ENCODE measurements at places on chromosomes 3 and 15. TPM values are rescaled to one million over a fixed set of nuclear protein-coding genes. Genes with fewer than 3 reads are reported as not detected.

- no peaks in the 10 kb centered on the region for H3K27me3 ChIP-seq
- H3K27ac ChIP-seq: no peak overlapping the region
- no peak overlapping the region for H3K4me3 ChIP-seq
- no peaks in the 10 kb centered on the region for H3K36me3 ChIP-seq
- H3K4me1 ChIP-seq: no peaks in the 10 kb centered on the region
Observed at GRCh38 chr3:131224886-131225550, 156.6 kb upstream of the NUDT16 start.

DNA sequence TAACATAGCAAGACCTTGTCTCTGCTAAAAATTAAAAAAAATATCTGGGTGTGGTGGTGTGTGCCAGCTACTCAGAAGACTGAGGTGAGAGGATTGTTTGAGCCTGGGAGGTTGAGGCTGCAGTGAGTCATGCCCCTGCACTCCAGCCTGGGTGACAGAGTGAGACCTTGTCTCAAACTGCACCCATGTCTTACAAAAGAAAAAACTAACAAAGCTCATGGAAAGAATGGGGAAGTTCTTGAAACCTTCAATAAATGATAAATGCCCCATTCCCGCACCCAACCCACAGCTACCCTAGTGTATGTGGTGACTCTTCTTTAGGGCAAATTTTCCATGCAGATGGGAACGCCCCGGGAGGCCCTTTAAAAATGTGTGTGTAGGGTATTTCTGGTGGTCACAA lies 28.3 kb downstream of the RPLP1 start:
- H3K27ac ChIP-seq: no peak overlapping the region
- no peak overlapping the region for H3K4me3 ChIP-seq
- no peaks in the 10 kb centered on the region for H3K4me1 ChIP-seq
- peaks cover 4% of the 10 kb centered on the region for H3K36me3 ChIP-seq
- no peak for DNase-seq

TPM1 gene
- 748 TPM for total RNA-seq

DNA sequence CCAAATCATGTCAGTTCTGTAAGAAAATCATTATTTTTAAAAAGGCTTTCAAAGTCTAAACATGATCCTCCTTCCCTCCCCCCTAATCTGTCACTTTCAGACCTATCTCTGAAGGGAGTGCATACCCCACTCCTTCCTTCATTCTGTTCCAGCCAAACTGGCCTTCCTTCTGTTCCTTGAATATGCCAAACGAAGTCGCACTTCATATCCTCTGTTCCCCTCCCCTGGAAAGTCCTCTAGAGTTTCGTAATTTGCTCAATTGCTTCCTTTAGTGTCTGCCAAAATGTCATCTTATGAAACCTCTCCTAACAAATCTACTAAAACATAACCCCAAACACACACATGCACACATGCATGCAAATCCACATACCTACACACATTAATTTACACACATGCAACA lies 69.5 kb upstream of the TUSC7 start:
- DNase-seq: no peak
- no peaks in the 10 kb centered on the region for H3K36me3 ChIP-seq
- no peak overlapping the region for H3K4me3 ChIP-seq
- no peaks in the 10 kb centered on the region for H3K27me3 ChIP-seq
- no peaks in the 10 kb centered on the region for H3K4me1 ChIP-seq
- no peak overlapping the region for H3K27ac ChIP-seq

P3H2 gene
- total RNA-seq: 41.5 TPM

DNA sequence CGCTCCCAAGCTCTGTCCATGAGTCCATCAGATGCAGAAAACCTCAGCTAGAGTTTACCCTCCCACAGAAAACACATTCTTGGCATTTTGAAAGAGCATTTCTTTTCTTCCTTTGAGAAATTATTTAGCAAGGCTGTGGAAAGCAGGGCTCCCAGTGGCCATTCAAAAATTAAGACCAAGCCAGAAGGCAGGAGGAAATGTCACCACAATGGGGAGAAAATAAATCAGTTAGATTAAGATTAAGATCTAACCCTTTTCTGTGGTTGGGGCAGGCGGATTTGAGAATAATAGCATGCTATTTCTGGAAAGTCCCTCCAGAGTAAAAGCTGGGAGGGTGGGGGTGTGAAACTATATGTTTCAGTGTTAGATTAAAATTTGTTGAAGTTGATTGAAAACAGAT lies 20.2 kb downstream of the LRIG1 start:
- H3K36me3 ChIP-seq: peaks cover 2% of the 10 kb centered on the region
- no peak for DNase-seq
- no peaks in the 10 kb centered on the region for H3K27me3 ChIP-seq
- peak overlapping the region; percentile 21 for H3K4me3 ChIP-seq
- H3K4me1 ChIP-seq: peaks cover 52% of the 10 kb centered on the region

SH2D7 gene
- not detected for total RNA-seq

- H3K36me3 ChIP-seq: peaks cover 2% of the 10 kb centered on the region
- no peak overlapping the region for H3K4me3 ChIP-seq
- DNase-seq: no peak
- H3K27me3 ChIP-seq: no peaks in the 10 kb centered on the region
- H3K4me1 ChIP-seq: no peaks in the 10 kb centered on the region
- H3K27ac ChIP-seq: no peak overlapping the region
Observed at GRCh38 chr3:88661433-88661824, 446.0 kb upstream of the EPHA3 start.

ADIPOQ gene
- not detected for total RNA-seq

DNA sequence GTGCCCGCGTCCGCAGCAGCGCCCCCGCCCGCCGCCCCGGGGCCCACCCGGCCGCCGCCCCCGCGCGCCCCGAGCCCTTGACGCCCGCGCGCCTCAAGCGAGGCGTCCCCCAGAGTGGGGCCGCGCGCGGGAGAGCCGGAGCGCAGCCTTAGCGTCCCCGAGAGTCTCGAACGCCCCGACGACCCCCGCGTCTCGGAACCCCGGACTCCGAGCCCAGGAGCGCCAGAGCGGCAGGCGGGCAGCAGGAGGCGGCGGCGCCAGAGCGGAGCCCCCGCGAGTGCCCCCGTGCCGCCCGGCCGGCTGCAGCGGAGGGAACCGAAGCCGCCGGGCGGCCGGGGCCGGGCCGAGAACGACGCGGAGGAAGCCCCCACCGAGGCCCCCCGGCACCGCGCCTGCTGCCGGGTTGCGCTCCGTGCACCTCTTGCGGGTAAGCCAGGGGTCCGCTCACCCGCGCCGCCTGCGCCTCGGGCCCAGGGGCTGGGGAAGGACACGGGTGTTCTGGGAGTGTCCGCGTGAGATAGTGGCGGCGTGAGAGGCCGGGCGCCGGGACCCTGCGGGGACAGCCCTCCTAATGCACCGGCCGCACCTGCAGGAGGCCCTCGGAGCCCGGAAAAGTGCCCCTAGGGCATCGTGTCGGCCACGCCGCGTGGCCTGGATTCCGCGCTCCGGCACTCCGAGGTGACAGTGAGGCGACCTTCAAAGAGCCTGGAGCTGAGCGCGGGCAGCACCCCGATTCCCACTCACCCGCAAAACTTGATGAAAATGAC lies 52.0 kb upstream of the ULK4 start:
- H3K27ac ChIP-seq: no peak overlapping the region
- no peak for DNase-seq
- H3K36me3 ChIP-seq: no peaks in the 10 kb centered on the region
- peaks cover 4% of the 10 kb centered on the region for H3K4me1 ChIP-seq
- H3K4me3 ChIP-seq: peak overlapping the region; percentile 83

DNA sequence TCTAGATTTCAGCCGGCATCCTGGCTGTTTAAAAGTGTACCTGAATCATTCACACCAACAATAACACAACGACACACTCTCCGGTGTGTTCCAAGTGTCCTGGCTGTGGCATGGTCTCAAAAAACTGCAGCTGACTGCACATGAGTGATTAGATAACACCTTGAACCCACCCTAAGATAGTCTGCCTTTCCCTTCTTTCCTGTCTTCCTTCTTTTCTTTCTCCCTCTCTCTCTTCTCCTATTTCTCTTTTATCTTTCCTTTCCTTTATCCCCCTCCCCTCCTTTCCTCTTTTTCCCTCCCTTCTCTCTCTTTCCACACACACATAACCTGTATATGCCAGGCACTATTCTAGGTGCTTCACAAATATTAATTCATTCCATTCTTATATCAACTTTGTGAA lies 1.2 kb upstream of the FAH start:
- H3K4me1 ChIP-seq: no peaks in the 10 kb centered on the region
- no peak overlapping the region for H3K27ac ChIP-seq
- DNase-seq: no peak

CKMT1A gene
- total RNA-seq: 35.5 TPM

DNA sequence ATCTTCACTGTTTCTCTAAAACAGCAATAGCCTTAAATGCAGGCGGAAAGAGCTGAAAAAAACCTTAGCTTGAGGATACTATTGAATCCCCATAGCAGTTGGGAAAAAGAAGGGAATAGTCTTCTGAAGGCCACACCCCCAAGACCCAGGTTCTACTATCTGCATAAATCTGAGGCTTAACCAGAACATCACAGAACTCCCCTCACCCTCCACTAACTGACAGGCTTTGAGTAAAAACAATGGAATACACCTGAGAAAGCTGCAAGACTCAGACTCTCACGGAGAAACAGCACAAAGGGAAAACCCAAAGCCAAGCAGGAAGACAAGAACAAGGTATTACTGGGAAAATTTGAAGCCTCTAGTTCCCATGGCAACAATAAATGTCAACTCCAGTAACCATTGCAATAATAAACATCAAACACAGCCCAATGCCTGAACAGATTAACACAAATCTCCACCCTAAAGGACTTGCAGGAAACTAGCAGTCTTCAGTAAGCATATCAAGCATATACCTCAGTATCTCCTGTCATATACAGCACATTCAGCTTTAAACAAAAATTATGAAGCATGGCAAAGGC lies 56.4 kb downstream of the TMCC1 start:
- no peak overlapping the region for H3K27ac ChIP-seq
- H3K4me3 ChIP-seq: no peak overlapping the region
- peaks cover 4% of the 10 kb centered on the region for H3K4me1 ChIP-seq
- no peak for DNase-seq

MGA gene
- 62.7 TPM for total RNA-seq

Data from H9 (cell line).